ENCODE measurements at places on chromosomes 7 and 10.

DNA sequence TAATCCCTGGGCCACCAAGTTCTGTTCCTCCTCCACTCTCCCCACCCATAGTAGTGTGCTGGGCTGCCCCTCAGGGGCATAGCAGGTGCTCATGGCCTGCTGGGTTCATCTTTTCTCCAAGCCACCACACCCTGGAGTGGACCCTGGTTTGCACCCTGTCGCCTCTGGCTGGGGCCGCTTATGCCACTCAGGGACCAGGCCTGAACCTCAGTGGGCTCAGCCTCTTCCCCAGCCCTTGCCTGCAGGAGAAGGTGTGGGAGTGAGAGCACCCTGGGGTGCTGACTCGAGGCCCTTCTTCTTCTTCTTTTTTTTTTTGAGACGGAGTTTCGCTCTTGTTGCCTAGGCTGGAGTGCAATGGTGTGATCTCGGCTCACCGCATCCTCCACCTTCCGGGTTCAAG lies 10.2 kb downstream of the CLIP2 start:
- H3K4me1 ChIP-seq = peaks cover 4% of the 10 kb centered on the region
- no peaks in the 10 kb centered on the region for H3K27me3 ChIP-seq
- no peak overlapping the region for H3K4me3 ChIP-seq
- no peak overlapping the region for H3K27ac ChIP-seq
- DNase-seq = peak; percentile 25
- no peaks in the 10 kb centered on the region for H3K36me3 ChIP-seq

DNA sequence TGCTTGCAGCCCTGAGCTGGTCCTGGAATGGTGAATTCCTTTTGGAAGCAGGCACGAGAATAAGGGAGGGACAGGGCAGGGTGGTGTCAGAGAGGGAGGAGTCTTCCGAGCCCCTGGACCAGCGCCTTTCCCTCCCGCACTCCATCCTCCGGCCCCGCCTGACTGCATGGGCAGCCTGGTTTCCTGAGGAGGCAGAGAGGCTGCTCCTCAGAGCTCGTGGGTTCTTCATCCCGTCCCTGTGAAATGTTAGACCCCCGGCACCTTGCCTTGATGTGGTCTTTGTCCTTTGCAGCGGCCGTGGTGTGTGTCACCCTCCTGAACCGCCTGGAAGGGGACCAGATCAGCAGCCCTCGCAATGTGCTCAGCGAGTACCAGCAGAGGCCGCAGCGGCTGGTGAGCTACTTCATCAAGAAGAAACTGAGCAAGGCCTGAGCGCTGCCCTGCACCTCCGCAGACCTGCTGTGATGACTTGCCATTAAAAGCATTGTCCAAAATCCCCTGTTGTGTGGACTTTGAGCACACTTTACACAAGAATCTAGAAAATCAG lies 18.9 kb downstream of the UPP1 start:
- peaks cover 47% of the 10 kb centered on the region for H3K36me3 ChIP-seq
- H3K4me1 ChIP-seq = no peaks in the 10 kb centered on the region
- DNase-seq = no peak

GRCh38 chr7:84302949-84303348 lies 108.4 kb upstream of the SEMA3A start:
- no peak overlapping the region for H3K4me3 ChIP-seq
- H3K27ac ChIP-seq = no peak overlapping the region
- no peak for DNase-seq
- H3K36me3 ChIP-seq = no peaks in the 10 kb centered on the region
- no peaks in the 10 kb centered on the region for H3K4me1 ChIP-seq

GRCh38 chr10:132616170-132616995 lies 78.8 kb downstream of the INPP5A start:
- H3K4me1 ChIP-seq = no peaks in the 10 kb centered on the region
- H3K4me3 ChIP-seq = no peak overlapping the region
- no peaks in the 10 kb centered on the region for H3K36me3 ChIP-seq
- no peak for DNase-seq
- no peaks in the 10 kb centered on the region for H3K27me3 ChIP-seq
